ENCODE measurements at places on chromosomes 1 and 21.

DNA sequence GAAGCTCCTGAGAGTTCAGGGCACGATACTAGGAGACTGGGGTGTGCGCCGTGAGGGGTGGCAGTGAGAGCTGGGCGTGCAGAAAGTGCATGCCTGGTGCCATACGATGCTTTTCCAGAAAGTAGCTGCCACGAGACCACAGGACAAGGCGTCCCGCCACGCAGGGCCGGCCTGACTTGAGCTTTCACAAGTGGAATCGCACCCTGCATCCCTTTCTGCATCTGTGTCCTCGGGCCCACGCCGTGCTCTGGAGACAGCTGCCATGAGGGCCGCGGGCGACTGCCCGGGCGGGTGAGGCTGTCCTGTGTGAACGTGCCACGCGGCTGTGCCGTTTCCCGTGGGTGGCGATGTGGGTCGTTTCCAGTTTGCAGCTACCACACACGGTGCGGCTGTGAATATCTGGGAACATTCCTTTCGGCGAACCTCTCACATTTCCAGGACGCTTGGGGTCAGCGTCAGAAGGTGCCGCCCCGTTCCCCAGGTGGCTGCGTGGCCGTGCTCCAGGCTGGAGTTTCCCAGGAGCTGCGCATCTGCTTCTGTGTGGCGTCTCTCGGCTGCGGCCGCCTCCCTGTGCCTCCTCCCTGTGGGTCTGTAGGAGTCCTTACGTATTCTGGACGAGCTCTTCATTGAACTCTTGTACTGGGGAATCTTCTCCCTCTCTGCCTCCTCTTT, 1.0 kb upstream of the PERM1 start:
- no peak for DNase-seq

- DNase-seq = no peak
Measured at GRCh38 chr1:153362187-153362775, 4.6 kb downstream of the S100A9 start.

DNA sequence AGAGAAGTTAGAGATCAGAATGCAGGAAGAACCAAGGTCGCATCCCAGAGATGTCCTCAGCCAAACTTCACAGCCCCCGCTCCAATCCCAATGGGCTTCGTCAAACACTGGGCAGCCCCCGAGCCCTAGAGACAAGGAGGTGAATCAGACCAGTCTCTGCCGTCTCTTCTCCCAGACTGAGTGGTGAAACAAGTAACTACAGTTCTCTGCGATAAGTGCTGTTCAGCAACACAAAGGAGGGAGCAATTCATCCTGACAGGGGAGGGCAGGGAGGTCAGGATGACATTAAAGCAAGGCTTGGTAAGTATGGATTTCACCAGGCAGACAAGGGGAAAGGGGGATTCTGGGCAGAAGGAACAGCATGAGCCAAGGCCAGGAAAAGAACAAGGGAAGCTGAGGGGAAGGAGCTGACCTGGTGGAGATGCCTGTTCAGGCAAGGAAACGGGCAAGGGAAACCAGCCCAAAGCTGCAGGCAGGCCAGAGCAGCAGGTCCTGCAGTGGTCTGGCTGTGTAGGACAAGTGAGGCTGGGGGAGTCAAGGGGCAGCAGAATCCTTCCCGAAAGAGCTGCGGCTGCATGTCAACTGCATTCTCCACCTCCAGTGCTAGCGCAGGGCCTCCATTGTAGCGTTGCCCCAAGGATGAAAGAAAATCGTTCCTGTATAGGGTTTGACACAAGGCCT, 13.6 kb upstream of the ERI3 start:
- DNase-seq = no peak

- no peak for DNase-seq
Measured at GRCh38 chr1:40664791-40665190, 691 bp downstream of the RIMS3 start.

DNA sequence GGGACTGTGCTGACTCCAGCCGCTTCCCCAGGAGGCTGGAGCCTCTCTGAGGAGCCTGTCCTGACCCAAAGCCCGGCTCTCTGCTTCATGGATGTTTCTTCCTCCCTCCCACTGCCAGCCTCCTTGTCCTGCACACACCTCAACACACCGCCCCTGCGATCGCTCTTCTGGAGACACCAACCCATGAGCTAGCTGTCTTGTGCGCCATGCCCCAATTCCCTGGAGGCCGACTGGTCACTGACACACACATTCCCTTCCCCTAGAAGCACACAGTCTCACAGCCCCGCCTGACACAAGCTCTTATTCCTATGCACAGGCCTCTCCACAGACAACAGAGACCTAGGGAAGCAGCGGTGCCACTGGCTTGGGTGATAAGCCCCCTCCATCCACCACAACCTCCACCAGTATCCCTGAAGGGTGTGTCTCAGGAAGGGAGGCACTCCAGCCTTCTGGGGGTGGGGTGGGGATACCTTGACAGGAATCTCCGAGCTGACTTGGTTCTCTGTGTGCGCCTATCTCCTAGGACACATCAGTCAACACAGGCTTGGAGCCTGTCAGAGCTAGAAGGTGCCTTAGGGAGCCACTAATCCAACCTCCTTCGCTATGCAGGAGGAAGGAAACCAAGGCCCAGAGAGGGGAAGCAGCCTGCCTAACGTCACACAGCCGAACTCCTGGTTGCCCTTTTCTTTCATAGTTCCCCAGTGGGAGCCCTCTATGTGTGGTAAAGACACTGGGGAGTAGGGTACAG, 31.1 kb downstream of the AHDC1 start:
- DNase-seq = no peak

DNA sequence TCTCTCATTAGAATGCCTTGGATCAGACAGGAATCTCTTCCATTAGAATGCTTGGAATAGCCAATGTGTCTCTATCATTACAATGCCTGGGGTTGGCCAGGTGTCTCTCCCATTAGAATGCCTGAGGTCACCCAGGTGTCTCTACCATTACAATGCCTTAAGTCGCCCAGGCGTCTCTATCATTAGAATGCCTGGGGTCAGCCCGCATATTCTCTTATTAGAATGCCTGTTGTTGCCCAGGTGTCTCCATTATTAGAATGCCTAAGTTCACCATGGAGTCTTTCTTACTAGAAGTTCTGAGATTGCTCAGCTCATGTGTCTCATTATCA, 60.2 kb downstream of the RNF187 start:
- no peak for DNase-seq

GRCh38 chr1:228096416-228097332, 6.5 kb downstream of the C1orf35 start:
- no peak for DNase-seq

Data from suppressor macrophage treated with lipopolysaccharide for 1 hour (primary cell).